ENCODE measurements at places on chromosomes 4 and X. TPM values are rescaled to one million over a fixed set of nuclear protein-coding genes. Genes with fewer than 3 reads are reported as not detected.

Gene TSPAN6
- 10.1 TPM for total RNA-seq

Gene CT45A10
- not detected for total RNA-seq

Gene SMIM10L2A
- total RNA-seq: 3.4 TPM

Gene BMPR1B
- total RNA-seq: 2.0 TPM

Gene CISD2
- 18.5 TPM for total RNA-seq

Gene FAM149A
- 13.1 TPM for total RNA-seq

Gene DNAAF6
- total RNA-seq: not detected

Gene SLC25A14
- total RNA-seq: 6.5 TPM

Gene DCAF4L1
- total RNA-seq: 0.15 TPM

Gene LDB2
- total RNA-seq: 45.4 TPM

Gene NAA11
- total RNA-seq: not detected

Gene FABP2
- total RNA-seq: not detected

Gene FHDC1
- total RNA-seq: 0.50 TPM

Gene PGAM4
- 0.56 TPM for total RNA-seq

Gene CCDC158
- total RNA-seq: 0.68 TPM

Gene KCTD8
- total RNA-seq: 0.18 TPM

Gene GNRHR
- total RNA-seq: not detected

Gene PCDH11X
- 0.06 TPM for total RNA-seq

Gene BST1
- total RNA-seq: 8.7 TPM

Gene TGIF2LX
- not detected for total RNA-seq

Gene CORIN
- 89.0 TPM for total RNA-seq

Gene MAGEE1
- 3.7 TPM for total RNA-seq

Gene PPP3CA
- total RNA-seq: 22.0 TPM

Gene ZNF141
- total RNA-seq: 10.2 TPM

Gene SPARCL1
- total RNA-seq: 435 TPM

Gene POU4F2
- total RNA-seq: not detected

Gene CDKN2AIP
- 8.7 TPM for total RNA-seq

Gene ASB12
- total RNA-seq: 1.4 TPM

Gene USP17L21
- total RNA-seq: not detected

Gene BTC
- total RNA-seq: 0.35 TPM

Gene P2RY8
- total RNA-seq: 3.0 TPM

Gene TLR8
- total RNA-seq: 3.5 TPM

Gene BANK1
- total RNA-seq: 2.4 TPM

Data from left cardiac atrium (tissue), 4 donors.